ENCODE measurements at places on chromosomes 1 and 21.

DNA sequence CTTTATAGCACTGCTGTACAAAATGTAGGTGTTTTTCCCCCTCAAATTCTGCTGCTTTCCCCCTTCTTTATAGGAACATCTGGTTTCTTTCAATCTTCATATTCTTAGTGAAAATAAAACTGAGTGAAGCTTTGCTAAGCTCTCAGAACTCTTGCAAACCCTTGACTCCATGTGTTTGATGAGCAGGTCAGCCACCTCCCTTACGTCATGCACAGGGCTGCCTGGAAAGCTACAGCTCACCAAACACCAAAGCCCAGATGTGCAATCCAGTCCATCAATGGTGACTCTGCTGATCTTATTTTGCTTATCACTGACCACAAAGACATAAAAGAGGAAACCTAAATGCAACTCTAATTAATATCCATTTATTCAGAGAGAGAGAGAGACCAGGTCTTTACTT is 5.5 kb downstream of the CACNA1E start:
- no peak for DNase-seq

- DNase-seq, result no peak
Measured at GRCh38 chr1:20431176-20431460, 54.9 kb downstream of the CAMK2N1 start.

- DNase-seq, result no peak
Measured at GRCh38 chr1:181490740-181491712, 7.7 kb downstream of the CACNA1E start.

DNA sequence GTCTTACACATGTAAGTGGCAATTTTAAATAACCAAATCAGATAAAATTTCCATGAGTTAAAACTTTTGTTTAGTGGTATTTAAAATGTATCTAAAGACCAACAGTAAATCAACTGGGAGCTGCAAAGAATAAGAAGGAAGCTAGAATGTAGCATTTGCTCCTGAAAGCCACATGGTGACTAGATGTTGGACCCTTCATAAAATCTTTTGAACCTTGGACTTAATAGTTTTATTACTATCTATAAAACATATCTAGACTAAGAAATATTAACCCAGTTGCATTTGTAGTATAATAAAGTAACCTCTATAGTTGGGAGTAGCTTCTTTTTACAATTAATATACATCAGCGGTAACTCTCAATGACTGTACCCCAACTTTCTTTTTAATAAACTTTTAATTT is 72.1 kb downstream of the UBE4B start:
- no peak for DNase-seq

GRCh38 chr21:15211491-15212133 is 146.8 kb upstream of the NRIP1 start:
- no peak for DNase-seq
